Inflammatory macrophage (primary cell): ENCODE measurements at places on chromosomes 7 and 10.

GRCh38 chr7:38284553-38284952 lies 11.1 kb upstream of the TARP start:
- no peak for DNase-seq

DNA sequence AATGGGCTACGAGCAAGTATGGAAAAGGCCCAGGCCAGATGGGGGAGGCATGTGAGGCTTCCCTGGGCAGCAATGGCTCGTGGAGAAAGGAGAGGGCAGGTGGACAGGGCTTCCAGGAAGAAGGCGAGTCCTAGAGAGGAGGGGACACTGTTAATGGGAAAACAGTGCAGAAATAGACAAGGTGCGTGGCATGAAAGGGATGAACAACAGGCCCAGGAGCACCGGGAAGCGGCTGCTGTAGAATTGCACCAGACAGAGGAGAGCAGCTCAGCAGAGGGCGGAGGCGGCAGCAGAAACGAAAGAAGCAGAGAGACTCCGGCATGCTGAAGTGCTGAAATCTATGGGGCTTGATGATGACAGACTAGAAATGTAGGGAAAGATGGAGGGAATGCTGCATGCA lies 102.1 kb downstream of the PIP4K2A start:
- DNase-seq = no peak

- DNase-seq = no peak
Measured at GRCh38 chr7:11524476-11525397, 307.3 kb downstream of the THSD7A start.

DNA sequence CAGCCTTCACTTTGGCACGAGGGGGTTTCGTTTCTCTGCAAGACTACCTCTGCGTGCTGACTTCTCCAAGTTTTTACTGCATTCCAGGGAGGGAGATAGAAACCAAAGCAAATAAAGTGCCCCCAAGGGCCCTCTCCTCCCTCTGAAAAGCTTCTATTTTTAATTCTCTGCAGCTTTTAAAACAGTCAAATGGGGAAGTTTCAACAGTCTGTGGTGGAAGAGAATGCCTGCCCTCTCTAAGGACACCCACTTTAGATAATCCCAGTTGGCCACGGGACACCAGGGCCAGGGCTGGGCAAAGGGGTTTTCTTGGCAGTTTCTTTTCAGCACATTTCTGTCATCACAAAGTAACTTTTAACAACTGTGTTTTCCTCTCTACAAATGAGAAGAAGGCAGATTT lies 386.7 kb upstream of the NPVF start:
- DNase-seq = peak; percentile 54

GRCh38 chr7:91051966-91052365 lies 212.3 kb upstream of the FZD1 start:
- DNase-seq = no peak

- no peak for DNase-seq
Measured at GRCh38 chr7:54964136-54964535, 54.7 kb upstream of the EGFR start.

- DNase-seq = no peak
Measured at GRCh38 chr7:129502708-129503685, 666 bp downstream of the SMKR1 start.

DNA sequence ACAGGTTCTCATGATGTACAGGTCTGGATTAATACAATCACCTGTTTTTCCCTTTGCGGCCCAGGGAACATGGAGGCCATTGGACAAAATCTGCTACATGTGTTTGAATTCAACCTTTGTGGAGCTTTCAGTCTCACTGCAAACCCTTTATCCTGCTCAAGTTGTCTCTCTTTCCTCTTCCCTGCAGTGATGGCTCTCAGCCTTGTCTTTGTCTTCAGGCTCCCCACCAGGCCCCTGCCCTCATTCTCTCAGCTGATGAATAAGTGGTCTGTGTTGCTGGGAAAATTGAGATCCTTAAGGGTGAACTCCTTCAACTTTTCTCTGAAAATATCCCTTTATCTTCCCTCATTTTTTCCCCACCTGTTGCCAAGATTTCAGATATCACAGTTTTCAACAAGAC lies 791.2 kb downstream of the GRID1 start:
- no peak for DNase-seq

DNA sequence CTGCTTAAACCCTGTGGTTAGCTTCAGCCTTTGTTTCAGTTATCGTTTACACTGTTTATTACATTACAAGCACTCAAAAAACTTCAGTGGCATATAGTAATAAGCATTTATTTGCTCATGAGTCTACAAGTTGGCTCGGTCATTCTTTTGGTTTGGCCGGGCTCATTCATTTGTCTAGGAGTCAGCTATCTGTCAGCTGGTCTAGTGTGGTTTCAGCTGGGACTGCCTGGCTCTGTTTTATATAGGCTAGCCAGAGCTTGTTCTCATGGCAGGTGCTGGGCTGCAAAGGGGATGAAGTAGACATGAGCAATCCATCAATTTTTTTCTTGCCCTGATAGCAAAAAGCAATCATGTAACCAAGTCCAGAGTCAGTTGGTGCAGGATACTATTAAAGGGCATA lies 103.6 kb downstream of the MKLN1 start:
- no peak for DNase-seq

GRCh38 chr7:42876182-42877068 lies 35.4 kb downstream of the C7orf25 start:
- DNase-seq = peak; percentile 69

DNA sequence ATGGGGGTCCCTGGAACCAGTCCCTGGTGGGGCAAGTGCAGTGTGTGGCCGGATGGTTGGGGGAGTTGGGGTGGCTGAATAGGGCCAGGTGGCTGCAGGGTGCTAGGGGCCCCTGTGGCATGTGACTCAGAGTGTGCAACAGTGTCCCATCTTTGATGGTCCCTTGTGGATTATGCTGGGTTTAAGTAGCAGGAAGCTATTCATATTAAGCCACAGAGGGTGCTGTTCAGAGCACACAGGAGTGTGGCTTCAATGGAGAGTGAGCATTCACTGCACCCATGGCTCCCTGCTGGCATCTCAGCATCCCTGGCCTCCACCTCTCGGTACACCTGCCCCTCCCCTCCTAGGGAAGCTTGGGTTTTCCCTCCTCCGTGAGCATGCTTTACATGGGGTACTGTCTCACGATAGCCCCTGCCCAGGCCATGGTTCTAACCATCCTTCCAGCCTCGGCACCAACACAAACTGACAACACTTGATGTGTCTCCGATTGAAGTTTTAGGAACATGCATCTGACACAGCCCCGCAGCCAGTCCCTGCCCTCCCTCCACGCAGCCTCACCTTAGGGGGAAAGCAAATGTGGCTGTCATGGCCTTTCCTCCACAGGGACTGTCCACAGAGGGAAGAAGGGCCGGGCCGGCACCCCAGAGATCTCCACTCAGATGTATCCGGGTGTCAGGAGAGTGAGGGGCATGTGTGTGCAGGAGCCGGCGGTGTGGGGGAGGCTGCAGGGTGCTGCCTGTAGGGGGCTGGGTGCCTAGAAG lies 30.4 kb upstream of the PPIF start:
- no peak for DNase-seq

DNA sequence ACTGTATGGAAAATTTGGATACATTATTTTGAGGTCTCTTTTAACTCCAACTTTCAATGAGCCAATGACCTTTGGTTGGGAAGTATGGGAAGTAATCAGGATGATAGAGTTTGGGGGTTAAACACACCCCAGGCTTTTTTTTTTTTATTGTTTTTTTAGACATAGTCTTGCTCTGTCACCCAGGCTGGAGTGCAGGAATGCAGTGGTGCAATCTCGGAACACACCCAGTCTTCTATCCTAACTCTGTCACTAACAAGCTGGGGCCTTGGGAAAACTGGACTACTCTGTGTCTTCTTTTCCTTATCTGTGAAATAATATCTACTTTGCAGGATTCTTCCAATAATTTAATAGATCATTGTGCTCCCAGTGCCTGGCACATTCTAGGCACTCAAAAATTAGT lies 37.6 kb upstream of the AGBL3 start:
- no peak for DNase-seq

GRCh38 chr7:142919656-142920055 lies 13.9 kb downstream of the TRPV5 start:
- DNase-seq = no peak

- no peak for DNase-seq
Measured at GRCh38 chr7:29884399-29885272, 78.3 kb downstream of the WIPF3 start.

- no peak for DNase-seq
Measured at GRCh38 chr10:3907514-3907913, 122.5 kb upstream of the KLF6 start.

DNA sequence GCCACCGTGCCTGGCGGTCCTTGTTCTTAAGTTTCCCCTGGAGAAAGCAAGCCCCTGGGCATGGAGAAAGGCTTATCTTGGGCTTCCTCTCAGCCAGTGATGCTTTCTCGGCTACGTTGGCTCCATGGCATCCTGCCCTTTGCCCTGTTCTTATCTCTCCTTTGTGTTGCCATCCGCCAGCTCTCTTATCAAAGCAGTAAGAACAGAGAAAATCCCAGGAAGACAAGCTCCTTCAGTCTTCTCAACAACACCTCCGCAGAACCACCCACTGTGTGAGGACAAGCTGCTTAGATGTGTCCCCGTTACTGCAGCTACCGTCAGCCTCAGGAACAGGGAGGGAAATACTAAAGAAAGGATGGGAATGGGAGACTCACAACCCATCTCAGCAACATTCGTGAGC lies 3.3 kb downstream of the PLEKHS1 start:
- DNase-seq = no peak

DNA sequence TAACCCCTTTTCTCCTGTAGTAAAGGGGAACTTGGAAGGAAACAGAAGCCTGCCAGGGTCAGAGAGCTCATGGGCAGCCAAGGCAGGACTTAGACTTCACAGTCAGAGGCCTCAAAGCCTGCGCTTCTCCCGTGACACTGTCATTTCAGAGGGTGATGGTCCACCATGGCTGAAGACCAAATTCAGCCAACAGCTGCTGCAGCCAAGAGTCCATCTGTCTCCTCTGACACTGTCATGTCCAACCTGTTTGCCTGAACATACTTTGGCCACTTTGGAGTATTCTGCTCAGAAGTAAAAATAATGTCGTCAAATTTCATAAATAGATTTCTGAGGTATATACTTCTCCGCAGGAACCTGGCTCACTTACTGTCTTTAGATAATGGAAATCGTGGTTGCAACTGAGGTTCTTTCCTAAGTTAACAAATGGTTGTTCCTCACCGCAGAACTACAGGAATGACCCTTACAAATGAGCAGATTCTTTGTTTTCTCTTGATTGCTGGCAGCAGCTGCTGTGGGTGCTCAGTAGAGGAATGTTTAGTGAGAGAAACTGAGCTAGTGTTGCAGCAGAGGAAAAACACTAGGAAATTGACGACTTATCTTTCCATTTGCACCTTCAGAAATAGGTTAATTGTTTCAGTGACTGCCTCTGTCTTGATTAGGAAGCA lies 626.5 kb downstream of the SDK1 start:
- no peak for DNase-seq

GRCh38 chr7:80134115-80134535 lies 506 bp upstream of the GNAI1 start:
- no peak for DNase-seq

GRCh38 chr7:116588641-116589594 lies 64.1 kb downstream of the CAV1 start:
- peak; percentile 31 for DNase-seq

GRCh38 chr10:42979721-42980467 lies 97.0 kb upstream of the RET start:
- no peak for DNase-seq

DNA sequence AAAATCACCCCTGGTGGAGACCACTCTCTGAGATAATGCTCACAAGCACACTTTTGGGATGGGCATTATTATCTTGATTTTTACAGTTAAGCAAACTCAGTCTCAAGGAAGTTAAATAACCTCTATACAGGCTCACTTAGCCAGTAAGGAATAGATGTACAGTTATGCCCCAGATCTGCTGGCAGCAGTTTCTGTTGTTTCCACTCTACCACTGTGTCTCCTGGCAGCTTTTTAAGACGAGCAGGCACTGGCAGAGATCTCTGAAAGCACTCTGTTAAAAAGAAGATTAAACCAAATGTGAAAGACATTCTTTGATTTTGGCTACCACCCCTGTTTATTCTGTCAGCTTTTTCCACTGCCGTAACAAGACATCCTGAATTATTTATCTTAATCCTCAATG lies 73.2 kb downstream of the SRI start:
- DNase-seq = no peak

DNA sequence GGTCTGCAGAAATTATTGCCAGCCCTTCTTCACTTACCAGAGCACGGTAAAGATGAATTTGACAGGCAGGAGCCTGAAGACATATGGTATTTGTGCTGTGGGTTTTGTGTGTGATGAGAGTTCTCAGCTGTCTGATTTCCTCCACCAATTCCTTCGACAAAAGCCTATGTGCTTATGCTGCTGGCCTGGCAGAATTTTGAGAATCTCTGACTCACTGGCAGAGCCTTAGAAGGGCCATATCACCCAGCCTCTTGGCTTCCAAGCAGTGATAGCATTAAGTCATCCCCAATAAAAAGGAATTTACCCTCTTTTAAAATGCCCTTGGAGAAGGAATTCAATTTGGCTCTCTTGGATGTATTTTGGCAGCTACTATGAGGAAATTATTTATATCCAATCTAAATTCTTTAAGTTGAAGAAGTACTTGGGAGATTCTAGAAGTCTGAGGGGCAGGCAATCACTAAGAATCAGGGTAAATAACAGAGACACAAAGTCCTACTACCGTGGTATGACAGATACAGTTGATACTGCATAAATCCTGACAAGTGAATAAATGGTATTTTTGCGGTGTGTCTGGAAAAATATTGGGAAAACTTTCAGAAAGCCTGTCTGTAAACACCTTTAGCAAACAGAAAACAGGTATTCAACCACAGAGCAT lies 68.6 kb upstream of the EFCAB10 start:
- DNase-seq = no peak

GRCh38 chr10:108471420-108471819 lies 1306.9 kb upstream of the SORCS1 start:
- no peak for DNase-seq

DNA sequence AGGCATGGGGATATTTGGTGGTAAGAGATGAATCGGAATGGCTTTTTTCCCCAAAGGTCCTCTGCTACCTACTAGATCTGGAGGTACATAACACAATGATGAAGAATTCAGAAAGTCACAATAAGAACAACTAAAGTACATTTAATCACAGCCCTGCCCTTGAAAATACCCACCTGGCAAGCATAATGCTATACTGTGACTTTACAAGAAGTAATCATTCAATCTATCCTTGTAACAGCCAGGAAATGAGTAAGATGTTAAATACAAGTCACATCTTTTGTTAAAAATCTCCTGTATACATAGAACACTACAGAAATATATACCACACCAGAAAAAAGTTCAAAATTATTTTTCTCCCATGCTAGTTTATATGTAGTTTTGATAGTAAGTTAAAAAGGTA lies 108.3 kb upstream of the ABCB5 start:
- DNase-seq = no peak
